ENCODE measurements at places on chromosomes 3 and 15.
A peak's percentile ranks its signal among the peaks of the same experiment; 100 is the strongest.

DNA sequence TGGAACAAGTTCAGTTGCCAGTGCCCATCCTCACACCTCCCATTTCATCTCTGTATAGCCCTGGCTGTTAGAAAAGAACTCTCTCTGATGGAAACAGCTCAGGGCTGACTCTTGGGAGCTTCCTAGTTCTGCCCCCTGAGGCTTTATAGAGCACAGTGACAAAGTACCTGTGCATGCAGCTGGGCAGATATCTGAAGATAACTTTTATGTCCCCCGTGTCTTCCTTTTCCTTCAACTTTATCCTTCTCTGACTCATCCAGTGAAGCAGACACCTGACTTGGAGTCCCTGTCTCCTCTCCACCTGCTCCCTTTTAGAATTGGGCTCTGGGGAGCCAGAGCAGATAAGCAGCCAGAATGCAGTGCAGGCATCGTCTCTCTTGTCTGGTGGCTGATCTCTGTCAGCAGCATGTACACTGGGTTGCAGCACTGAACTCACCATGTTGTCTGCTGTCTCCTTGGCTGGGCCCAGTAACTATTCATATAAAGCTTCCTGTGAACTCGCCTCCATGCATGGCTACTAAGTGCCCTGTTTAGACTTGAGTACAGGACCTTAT is 53.9 kb upstream of the PLXNA1 start:
- DNase-seq, result no peak

DNA sequence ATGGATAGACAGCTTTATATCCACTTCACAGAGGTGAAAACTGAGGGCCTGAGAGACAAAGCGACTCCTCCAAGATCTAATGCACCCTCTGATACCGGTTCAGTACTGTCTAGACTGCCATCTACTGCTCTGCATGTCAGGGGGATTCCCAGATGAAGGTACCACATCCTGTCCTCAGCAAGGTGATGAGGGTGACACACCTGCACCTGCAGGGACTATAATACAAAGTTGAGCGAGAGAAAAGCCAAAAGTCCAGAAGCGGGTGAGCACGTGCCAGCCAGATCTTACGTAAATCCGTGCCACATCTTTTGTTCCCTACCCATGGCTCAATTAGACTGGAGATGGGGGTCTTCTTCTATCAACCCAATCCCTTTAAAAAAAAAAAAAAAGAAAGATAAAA is 32.4 kb upstream of the HES1 start:
- DNase-seq, result no peak

- DNase-seq, result peak; percentile 73
Observed at GRCh38 chr3:195774917-195775316, 36.8 kb downstream of the MUC4 start.

DNA sequence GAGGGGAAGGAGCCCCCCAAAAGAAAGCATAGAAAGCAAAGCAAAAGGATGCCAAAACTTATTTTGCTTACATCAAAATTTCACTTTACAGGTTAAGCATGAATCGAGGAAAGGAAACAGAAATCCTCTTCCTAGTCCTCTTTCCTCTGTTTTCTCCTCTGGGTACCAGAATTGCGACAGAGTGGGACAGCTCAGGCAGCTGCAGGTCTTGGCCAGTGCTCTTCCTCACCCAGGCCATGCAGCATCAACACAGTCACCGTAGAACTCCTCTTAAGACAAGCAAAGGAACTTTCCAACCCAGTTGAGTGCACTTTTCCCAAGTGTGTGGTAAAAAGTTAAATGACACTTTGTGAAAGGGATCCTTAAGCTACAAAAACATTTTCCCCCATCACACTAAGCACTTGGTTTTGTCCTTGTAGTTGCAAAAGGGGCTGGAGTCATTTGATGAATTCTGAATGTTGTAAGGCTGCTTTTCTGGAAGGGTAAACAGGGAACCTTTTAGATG is 45.9 kb upstream of the MEX3B start:
- DNase-seq, result no peak

DNA sequence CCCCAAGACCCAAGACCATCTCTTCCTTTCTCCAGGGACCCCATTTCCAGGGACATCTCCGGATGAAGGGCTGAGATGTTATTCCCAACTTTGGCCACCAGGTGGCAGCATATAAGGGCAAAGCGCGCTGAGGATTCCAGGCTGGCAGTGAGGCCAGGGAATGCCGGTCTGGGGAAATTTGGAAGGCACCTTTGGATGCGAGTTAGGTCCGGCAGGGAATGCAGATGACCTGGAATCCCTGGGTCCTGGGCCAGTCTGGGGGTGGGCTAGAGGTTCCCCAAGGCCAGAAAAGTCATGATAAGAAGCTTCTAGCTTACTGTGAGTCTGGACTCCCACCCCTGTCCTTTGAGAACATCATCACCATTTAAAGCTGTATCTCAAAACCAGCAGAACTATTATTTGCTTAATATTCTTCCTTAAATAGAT is 1.6 kb upstream of the CHST13 start:
- DNase-seq, result peak; percentile 71

DNA sequence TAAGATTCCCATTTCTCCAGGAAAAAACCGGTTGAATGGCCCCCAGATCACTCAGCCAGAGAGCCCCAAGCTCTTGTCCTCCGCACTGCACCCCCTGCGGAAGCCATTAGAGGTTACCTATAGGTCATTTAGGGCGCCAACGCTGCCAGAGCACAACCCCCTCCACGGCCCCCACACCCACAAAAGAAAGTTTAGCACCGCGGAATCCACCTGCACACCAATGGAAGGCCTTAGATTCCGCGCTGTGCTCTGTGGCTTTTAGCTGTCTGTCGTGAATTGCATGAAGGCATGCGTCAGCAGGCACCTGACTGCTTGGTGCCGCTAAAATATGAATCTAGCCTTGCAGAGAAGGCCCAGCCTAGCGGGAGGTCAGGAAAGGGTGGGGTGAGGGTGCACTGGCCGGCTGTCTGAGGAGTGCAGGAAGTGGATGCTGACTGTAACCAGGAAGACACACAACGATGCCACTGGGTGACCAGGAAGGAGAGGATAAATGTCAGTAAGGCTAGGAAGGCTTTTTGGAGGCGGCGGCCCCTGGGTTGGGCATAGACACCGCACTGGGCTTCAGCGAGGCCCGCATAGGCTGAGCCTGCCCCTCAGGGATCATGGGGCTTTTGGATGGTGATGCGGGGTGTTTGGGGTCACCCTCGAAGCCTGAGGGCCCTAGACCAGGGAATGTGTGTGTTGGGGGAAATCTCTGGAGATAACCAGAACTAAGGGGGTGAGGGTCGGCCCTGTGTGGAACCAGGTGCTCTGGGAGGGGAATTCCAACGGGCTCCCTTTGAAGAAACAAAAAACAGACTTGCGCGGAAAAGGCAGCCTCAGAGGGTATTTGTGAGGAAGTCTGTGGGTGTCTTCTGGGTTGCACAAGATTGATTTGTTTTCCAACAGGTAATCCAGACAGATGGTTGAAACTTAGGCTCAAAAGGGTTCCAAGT is 976 bp upstream of the NUP210 start:
- peak; percentile 62 for DNase-seq

GRCh38 chr3:183518491-183519251 is 36.8 kb downstream of the KLHL6 start:
- DNase-seq, result no peak

DNA sequence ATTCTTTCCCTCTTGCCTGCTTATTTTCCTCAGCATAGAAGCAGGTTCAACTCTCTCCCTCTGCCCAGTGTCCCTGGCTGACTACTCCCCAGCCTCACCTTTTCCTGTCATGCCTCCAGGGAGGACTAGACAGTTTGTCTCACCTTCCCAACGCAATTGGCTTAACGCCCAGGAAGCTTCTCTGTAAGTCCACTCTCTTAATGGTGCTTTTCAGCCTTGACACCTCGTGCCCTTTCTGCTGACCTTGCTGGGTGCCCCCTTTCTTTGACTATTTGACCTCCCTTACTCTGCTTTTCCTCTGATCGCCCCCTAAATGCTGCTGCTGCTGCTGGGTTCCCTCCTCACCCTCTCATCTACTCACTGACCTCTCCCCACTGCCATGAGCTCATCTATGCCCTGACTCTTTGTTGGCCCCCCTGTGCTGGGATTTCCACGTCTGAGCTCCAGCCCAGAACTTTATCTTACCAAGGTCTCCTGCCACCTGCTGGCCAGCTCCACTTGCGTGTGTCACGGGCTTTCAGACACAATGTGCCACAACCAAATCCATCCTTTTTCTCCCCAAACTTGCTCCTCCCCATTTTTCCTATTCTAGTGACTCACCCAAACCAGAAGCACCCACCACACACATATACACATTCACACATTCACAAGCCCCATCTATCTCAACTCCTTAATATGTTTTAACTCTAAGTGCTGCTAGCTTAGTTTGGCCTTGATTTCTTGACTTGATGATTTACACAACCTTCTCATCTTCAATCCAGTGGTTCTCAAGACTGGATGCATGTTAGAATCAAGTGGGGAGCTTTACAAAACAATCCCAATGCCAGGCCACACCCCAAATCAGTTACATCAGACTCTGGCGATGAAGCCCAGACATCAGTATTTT is 16.6 kb downstream of the EPB42 start:
- peak; percentile 72 for DNase-seq

GRCh38 chr3:172257648-172258400 is 190.4 kb downstream of the GHSR start:
- DNase-seq, result no peak

GRCh38 chr15:34855413-34855812 is 60.1 kb upstream of the ACTC1 start:
- DNase-seq, result peak; percentile 43

DNA sequence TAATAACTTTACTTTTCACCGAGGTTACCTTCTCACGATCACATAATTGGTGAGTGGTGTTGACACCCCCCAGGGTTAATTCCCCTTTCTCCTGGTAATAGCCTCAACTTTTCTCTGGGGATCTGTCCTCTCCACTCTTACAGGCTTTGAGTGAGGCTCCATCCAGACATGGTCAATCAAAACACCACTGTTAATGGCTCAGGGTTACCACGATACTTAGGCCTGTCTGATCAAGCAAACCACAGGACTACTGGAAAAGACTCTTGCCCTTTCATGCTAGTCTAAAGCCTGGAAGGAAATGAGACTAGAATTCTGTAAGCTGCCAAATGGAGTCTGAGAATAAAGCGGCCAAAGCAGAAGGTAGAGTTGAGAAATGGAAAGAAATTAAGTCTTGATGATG is 56.5 kb upstream of the STT3B start:
- no peak for DNase-seq

DNA sequence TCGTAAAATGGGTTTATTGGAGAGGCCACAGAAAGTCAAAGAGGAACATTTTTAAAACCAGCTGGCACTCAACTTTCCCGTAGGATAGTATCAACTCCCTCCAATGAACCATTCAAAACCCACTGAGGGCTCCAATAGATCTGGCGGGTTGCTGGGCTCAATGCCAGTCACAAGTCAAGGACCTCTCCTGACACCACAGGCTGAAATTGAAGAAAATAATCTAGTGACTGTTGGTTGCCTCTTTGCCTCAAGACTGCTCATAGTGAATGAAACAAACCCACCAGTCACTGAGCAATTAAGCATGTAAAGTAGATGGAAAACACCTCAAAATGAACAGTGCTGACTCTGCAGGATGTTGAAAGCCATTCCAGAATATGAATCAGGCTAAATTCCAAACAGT is 500.6 kb upstream of the AGTR1 start:
- no peak for DNase-seq

- no peak for DNase-seq
Observed at GRCh38 chr3:112653881-112654300, 12.9 kb upstream of the CCDC80 start.

DNA sequence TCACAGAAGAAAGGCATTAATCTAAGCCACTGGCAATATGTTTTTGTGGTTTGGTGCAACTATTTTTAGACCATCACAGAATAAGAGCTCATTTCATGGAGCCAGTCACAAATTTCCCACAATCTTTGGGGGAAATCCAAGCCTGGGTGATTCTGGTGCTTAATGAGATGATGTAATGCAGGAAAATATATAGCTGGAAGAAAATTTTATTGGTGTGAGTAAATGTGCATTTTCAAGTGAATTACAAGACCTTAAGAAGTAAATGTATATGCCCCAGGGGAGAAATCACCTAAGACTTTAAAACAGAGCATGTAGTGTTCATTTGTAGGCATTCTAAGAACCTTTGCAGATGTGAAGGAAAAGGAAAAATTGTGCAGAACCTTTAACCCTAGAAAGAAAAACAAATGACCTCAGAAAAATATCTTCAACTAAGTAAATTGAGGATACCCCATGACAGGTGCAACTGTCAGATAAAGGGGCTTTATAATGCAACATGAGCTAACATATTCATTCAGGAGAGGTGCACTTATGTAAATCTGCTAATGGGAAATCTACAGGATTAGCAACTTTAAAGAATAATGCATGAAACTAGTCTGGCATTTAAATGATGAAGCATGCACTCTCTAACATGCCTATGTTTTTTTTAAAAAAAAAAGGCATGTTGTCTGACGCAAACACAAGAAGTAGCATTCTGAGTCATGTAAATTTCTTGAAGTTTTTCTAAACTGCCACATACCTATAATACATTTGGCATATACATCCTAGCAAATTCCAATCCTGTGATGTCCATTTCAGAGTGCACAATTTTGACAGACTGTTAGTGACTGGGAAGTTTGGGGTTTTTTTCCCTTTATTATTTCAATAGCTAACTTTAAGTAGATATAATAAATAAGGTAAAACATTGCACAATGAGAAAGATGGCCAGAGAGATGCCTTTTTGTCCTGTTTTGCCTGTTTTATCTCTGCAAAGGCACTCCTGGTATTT is 105.1 kb downstream of the MEX3B start:
- DNase-seq, result peak; percentile 34

DNA sequence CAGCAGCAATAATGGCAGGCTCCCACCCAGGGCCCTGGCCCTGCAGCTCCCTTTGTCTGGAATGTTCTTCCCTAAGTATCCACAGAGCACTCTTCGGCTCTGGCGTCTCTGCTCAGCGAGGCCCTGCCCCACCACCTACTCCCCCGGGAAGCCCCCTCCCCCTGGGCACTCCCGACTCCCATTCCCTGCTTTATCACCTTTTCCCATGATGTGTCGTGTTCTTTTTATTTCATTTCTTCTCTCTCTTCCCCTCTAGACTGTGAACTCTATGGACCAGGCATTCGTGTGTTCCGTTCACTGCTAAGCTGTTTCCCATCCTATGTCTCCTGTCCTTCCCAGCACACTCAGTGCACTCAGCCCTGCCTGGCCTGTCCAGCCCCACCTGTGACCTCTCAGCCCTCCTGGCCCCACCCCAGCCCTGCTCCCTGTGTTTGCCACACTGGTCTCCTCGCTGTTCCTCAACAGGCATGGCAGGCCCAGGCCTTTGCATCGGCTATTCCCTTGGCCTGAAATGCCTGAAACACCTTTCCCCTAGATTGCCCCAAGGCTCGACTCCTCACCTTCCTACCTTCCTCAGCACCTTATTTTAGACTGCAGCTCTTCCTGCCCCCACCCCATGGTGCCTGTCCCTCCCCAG is 107.4 kb downstream of the TPRA1 start:
- no peak for DNase-seq

All from suppressor macrophage treated with lipopolysaccharide for 1 hour (primary cell).